Purkinje cell (primary cell): ENCODE measurements at places on chromosomes 16 and 17. TPM values are rescaled to one million over a fixed set of nuclear protein-coding genes. Genes with fewer than 3 reads are reported as not detected.

FZD2 gene
- not detected in 2 replicates for polyA plus RNA-seq

MILR1 gene
- not detected in 2 replicates for polyA plus RNA-seq

ATP2C2 gene
- 2.6 TPM in 1 of 2 replicates, not detected in the other for polyA plus RNA-seq

COTL1 gene
- 28.6 and 37.5 TPM in 2 replicates for polyA plus RNA-seq

WNT3 gene
- polyA plus RNA-seq = 9.9 and 11.2 TPM in 2 replicates

TEKT5 gene
- polyA plus RNA-seq = 1.0 TPM in 1 of 2 replicates, not detected in the other

TMEM235 gene
- polyA plus RNA-seq = not detected in 2 replicates

CIAO3 gene
- polyA plus RNA-seq = 1.2 and 3.4 TPM in 2 replicates

CIITA gene
- polyA plus RNA-seq = 0.03 and 0.38 TPM in 2 replicates

PRM2 gene
- not detected in 2 replicates for polyA plus RNA-seq

PRR35 gene
- polyA plus RNA-seq = not detected in 2 replicates

MRPL10 gene
- polyA plus RNA-seq = 21.8 and 31.4 TPM in 2 replicates

DDX5 gene
- 168 and 214 TPM in 2 replicates for polyA plus RNA-seq
